ENCODE measurements at places on chromosomes 1 and 21. TPM values are rescaled to one million over a fixed set of nuclear protein-coding genes. Genes with fewer than 3 reads are reported as not detected.

The KRTAP19-7 gene
- total RNA-seq = not detected

The FAM78B gene
- total RNA-seq = 0.41 TPM

The SMG7 gene
- 65.2 TPM for total RNA-seq

The VASH2 gene
- 1.7 TPM for total RNA-seq

The ACTA1 gene
- not detected for total RNA-seq

The ADAM30 gene
- not detected for total RNA-seq

The PSRC1 gene
- 40.6 TPM for total RNA-seq
